ENCODE measurements at places on chromosomes 2 and 18. TPM values are rescaled to one million over a fixed set of nuclear protein-coding genes. Genes with fewer than 3 reads are reported as not detected.

- DNase-seq = no peak
Measured at GRCh38 chr2:55916473-55917049, 7.0 kb downstream of the EFEMP1 start.

The IL36RN gene
- not detected for total RNA-seq

DNA sequence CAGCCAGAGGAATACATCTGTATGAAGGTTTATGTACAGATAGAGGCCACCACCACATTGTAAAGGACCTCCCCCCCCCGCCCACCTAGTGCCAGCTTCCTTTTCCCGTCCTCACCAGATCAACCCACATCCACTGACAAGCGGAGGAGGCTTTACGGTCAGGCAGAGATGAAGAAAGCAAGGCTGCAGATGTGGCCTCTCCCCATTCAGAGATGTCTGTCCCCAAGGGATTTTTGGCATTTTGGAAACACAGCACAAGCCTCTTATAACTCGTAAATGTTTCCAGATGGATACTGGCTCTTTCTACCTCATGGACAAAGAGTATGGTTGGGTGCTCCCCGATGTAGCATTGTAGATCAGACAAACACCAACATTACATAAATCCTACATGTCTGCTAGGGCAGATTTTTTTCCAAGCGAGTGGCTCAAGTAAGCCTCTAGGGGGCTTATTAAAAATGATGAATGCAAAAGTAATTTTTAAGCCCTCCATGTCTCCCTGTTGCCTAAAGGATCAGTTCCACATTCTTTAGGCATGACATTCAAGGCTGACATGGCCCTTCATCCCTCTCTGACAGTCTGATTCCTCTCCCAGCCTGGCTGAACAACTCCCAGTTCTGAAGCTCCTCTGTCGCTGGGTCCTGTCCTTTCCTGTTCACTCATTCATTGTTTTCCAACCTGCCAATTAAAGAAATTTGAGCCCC, 11.7 kb downstream of the VIT start:
- peak; percentile 49 for DNase-seq

The MFSD2B gene
- not detected for total RNA-seq

The LCT gene
- not detected for total RNA-seq

The TMEFF2 gene
- 0.25 TPM for total RNA-seq

The RAB6D gene
- total RNA-seq = not detected

GRCh38 chr2:146850746-146851145, 994.1 kb upstream of the ACVR2A start:
- DNase-seq = no peak

The AQP4 gene
- total RNA-seq = not detected

The PFN4 gene
- total RNA-seq = 0.69 TPM

GRCh38 chr2:45765007-45765727, 113.7 kb downstream of the PRKCE start:
- no peak for DNase-seq

- DNase-seq = no peak
Measured at GRCh38 chr18:74715865-74716712, 118.4 kb downstream of the ZNF407 start.

DNA sequence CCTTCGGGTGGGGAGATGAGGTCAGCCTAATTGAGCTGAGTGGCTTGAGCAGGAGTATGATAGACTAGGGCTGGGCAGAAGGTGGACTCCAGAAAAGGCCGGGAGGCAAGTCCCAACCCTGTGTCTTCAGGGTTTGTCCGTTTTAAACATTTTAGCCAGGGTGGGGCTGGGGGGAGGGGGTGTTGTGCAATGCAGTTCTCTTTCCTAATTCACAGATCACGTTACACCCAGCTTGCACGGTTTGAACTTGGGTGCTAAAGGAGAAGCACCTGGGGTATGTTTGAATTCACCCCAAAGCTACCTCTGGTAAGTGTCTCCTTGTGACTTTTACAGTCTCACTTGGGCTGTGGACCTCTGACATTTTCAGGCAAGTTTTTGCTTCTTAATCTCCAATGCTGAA, 233.3 kb downstream of the AGAP1 start:
- no peak for DNase-seq

DNA sequence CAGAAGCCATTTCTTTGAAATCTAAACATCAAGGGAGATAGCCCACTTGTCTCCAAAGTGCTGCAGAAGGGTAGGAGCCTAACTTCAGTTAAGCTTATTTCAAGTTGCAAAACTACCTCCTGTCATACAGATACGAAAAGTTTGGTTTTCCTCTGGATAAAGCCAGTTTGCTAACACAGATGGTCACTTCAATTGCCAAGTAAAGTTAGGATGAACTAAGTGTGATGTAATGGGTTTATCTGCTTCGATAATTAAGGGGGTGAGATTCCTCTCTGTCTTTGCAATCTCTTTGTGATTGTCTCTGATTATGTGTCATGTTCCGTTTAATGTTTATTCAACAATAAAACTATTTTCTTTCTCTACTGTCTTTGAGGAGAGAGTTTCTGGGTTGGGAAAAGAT, 156.4 kb downstream of the SLC39A10 start:
- DNase-seq = no peak

- no peak for DNase-seq
Measured at GRCh38 chr2:57760381-57760801, 286.2 kb upstream of the VRK2 start.

The FBXO41 gene
- total RNA-seq = 0.72 TPM

DNA sequence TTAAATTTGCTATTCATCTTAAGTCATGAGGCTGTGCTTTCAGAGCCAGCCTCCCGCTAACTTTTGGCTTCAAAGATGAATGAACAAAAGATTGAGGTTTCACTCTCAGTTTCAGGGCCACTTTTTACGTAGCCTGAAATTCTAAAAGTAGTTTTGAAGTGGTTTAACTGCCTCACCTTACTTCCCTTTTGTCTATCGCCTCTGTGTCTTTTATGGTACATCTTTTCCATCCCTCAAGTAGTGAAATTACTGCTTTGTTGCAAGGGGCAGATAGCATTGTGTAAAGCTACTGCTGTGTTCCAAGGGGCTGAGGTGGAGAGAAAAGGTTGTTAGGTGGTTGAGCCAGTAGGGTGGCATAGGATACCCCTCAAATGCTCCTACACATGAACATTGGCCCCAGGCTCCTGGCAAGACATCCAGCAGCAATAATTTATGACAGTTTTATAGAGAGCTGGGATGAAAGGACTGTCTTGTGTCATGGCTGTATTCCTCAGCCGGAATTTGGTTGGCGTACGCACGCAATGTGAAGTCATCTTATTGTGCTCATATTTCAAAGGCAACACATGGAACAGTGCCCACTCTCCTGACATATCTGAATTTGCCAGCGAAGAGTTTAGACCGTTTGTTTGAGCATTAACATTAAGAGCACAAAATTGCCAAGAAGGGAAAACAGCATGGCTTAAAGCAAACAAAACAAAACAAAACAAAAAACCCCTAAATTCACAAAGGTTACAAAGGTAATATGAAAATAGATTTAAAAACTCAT, 32.2 kb downstream of the QPCT start:
- peak; percentile 91 for DNase-seq

DNA sequence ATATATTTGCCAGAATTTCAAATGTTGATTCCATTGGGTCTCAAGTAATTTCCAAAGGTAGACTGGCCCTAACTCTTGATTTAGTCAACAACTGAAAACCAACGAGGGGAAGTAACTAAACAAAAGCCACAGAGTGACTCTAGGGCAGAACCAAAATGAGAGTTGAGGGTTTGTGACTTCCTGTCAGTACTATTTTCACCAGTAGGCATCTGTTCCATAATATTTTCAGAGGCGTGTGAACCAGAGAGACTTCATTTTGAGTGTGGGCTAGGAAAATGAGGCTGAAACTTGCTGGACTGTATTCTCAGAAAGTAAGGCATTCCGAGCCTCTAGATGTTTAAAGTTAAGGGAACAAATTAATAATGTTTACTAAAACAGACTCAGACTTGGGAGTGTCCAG, 70.6 kb downstream of the GDF7 start:
- DNase-seq = no peak

- DNase-seq = no peak
Measured at GRCh38 chr2:2324119-2324518, 7.0 kb downstream of the MYT1L start.

- no peak for DNase-seq
Measured at GRCh38 chr2:227004482-227004881, 159.5 kb downstream of the COL4A4 start.

DNA sequence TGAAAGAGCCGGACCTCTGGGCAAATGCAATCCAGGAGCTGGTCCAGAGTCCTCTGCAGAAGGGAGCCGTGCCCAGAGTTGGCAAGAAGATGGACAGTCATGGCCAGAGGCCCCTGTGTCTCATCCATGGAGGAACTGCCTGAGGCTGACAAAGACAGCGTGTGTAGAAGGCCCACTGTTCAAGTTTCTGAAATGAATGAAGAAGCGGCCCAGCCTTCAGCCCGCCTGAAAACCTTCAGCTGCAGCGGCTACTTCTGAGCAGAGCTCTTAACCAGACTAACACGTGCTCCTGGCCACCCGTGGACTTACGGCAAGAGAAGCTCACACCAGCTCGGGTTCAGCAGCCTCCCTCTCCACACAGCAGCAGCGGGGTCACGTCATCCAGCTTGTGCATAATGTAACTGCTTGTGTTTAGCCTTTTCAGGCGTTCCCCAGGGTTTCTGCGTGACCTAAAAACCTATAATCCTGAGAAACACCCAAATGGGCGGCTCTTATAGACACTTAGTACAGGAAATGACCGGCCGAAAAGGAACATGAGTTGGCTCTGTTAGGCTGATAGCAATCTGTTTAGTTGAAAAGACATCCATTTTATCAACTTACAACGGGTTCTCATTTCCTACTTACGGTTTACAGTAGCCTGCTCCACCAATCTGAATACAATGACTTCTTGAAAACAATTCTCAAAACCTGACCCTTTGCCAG, at the start of gene FAM124B:
TSS of gene FAM124B (minus strand) at position 467 of the 702 bp plus-strand sequence. CDS start at position 128, 339 bp downstream.
- DNase-seq = peak; percentile 4

The DSEL gene
- total RNA-seq = 5.7 TPM

DNA sequence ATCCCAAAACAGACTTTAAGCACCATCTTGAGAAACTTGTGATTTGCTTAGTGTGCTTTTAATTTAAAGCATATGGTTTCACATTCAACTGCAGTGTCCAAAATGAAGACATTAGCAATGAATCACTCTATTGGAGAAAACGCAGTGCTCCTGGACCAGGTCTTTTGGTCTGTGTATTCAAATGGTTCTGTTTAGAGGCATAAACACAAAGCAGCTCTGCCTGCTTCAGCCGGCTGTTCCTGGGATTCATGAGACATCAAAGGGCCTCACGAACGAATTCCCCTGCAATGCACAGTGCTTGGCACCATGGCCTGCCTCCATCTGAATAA, 117.1 kb upstream of the SP5 start:
- DNase-seq = no peak

DNA sequence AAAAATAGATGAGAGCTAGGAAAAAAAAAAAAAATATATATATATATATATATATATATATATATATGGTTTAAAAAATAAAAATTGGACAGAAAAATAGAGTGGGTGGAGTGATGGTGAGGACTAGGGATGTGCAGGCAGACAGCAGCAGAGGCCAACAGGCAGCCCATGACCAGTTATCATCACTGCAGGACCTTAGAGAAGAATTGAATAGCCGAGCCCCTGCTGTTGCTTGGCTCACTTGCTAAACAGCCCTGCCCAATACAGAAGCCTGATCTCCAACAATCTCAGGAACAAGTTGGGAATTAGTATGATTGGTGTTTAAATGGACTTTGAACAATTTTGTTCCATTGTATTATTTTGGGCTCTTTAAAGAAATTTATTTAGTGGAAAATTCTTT, 967.5 kb upstream of the PIK3C3 start:
- DNase-seq = no peak

DNA sequence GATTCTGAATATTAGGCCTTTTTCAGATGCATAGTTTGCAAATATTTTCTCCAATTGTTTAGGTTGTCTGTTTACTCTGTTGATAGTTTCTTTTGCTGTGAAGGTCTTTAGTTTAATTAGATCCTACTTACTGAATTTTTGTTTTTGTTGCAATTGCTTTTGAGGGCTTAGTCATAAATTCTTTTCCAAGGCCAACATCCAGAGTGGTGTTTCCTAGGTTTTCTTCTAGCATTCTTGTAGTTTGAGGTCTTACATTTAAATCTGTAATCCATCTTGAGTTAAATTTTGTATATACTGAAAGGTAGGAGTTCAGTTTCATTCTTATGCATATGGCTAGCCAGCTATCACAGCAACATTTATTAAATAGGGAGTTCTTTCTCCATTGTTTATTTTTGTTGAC, 404.8 kb downstream of the LNPK start:
- no peak for DNase-seq

GRCh38 chr2:178776751-178777150, 30.5 kb downstream of the TTN start:
- DNase-seq = no peak

DNA sequence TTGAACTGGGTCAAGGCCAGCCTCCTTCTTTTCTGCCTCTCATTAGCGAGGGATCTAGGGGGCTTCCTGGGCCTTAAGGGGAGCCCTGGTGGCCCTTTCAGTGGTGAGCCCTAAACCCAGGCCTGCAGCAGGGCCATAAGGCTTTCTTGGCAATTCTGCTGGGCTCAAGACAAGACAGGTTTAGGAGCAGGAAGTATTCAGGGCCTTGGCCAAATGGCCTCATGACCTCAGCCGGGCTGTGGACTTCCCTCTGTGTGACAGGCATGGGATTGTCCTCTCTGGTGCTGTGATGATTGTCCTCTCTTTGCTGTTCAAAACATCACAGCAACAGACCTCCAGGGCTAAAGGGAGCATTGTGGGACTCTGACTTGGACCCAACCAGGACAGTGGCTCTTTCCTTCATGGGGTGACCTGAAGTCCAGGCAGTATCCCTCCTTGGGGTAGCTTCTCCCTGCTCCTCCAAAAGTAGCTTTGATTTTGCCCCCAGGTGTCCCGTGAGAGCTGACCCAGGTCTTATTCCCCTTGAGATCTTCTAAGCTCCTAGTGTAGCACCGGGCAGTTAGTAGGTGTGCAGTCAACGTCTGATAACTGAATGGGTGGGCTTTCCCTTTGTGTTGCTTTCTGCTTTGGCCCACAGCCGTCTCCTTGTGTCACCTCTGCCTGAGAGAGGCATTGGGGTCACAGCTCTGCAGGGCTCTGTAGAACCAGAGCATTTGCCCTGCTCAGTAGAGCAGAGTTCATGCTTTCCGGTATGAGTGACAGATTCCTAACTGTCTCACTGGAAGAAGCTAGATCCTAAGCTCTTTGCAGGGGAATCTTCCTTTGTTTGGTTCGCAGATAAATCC, 14.7 kb downstream of the FOSL2 start:
- no peak for DNase-seq

DNA sequence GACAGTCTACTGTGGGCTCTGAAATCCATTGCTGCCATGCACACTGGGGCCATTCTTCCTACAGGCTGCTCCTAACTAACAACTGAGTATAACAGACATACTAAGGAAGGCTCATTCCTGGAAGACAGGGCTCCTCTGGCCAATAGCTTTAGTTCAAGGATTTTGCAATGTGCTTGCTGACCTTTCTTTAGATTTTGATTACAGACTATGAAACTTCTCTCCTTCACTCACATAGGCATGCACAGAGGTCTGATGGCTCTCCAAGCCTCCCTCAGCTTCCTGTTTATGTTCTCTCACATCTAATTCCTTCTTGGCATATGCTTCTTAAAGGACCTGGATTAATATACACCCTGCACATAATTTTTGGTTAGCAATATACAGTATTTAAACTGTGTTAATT, 34.4 kb upstream of the ROCK1 start:
- no peak for DNase-seq

The SIX2 gene
- total RNA-seq = 3.6 TPM

- no peak for DNase-seq
Measured at GRCh38 chr2:197247083-197247482, 63.5 kb downstream of the ANKRD44 start.

The IL1RL2 gene
- not detected for total RNA-seq

The CPSF3 gene
- total RNA-seq = 120 TPM

GRCh38 chr2:14872779-14873325, 240.3 kb downstream of the LRATD1 start:
- DNase-seq = no peak
